Posterior vena cava (tissue), 2 donors: ENCODE measurements at places on chromosomes 3 and 15. TPM values are rescaled to one million over a fixed set of nuclear protein-coding genes. Genes with fewer than 3 reads are reported as not detected.

GRCh38 chr3:39502838-39503145, 35.3 kb downstream of the MOBP start:
- DNase-seq = no peak

- DNase-seq = no peak
These were observed 524.7 kb downstream of the GRM7 start for GRCh38 chr3:7385635-7386034.

DNA sequence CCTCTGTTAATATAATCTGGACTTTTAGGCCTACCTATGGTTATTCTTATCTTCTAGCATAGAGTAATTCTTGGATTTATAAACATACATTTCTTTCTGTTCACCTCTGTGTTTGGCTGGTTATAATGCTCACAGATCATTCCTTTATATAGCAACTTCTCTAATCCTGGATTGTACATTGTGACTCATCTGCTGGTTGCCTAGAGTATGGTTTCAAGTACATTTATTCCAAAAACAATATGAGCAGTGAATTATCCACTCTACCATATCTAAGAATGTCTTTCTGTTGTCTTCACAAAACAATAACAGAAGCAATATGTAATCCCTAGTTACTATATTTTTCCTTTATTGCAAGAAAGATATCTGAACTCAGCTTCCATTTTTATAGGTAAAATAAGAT, 35.3 kb downstream of the FSIP1 start:
- DNase-seq = no peak

Gene UROC1
- total RNA-seq = not detected

DNA sequence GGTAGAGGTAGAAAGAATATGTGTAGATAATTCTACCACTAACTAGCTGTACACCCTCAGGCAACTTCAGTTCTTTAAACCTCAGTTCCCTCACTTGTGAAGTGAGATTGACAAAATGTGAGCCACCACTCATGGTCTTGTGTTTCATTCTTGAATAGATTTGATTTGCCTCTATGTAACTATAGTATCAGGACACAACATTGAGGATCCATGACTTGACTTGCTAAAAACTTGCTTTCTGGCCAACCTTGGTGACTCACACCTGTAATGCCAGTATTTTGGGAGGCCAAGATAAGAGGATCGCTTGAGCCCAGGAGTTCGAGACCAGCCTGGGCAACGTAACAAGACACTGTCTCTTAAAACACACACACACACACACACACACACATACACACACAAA, 115.8 kb upstream of the FLNB start:
- no peak for DNase-seq

DNA sequence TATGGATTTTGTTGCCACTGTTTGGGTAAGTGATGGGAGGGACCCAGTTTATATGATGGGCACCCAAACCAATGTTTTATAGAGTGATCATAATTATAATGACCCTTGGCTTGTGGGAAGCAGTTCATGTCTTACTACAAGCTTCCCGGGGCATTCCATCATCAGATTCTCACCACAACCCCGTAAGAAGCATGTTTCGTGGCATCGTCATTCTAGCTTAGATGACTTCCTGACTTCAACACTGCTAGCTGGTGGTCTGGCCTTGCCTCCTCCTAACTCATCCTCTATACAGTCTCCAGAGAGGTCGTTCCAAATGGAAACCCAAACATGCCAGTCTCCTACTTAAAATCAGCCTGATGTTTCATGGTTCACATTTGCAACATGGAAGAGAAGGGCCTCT, 226.9 kb downstream of the ADAMTS9 start:
- DNase-seq = no peak

GRCh38 chr3:119261055-119261454, 20.4 kb upstream of the B4GALT4 start:
- no peak for DNase-seq

DNA sequence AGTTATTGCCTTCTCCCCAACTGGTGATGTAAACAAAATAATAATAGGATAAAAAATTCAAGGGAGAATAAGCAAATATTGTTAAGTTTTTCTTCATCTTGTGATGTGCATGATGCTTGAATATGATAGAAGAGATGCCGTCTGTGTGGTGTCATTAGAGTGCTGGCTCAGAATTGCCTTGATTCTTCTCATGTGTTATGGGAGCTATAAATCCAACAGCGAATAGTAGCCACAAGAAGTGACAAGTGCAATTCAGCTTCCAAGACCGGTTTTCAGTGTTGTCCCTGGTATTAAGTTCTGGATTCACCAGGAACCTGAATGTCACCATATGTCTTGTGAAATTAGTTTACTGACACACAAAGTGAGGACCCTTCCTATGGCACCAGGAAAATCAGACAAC, 547.0 kb downstream of the NSUN3 start:
- DNase-seq = no peak

GRCh38 chr3:126126811-126127431, 43.0 kb upstream of the SLC41A3 start:
- DNase-seq = peak; percentile 63

- DNase-seq = no peak
These were observed 515.2 kb downstream of the RSL24D1 start for GRCh38 chr15:54681584-54681983.

Gene PXYLP1
- total RNA-seq = 11.0 TPM

DNA sequence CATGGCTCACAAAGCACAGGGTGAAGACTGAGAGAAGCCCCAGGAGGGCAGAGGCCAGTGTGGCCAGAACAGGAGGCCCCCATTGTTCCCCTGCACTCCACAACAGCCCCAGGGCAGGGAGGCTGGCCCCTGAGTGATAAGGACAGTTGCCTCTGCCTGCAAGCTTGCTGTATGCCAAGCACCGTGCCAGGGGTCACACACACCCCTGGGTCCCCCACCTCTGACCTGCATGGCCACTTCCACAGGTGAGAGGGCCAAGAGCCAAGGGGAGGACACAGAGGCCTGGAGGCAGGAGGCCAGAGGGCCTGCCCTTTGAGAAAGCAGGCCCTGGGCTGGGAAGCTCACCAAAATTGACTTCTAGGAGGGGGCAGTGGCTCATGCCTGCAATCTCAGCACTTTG, 23.7 kb downstream of the ATRIP start:
- DNase-seq = peak; percentile 60

Gene ACTR8
- total RNA-seq = 22.0 TPM

DNA sequence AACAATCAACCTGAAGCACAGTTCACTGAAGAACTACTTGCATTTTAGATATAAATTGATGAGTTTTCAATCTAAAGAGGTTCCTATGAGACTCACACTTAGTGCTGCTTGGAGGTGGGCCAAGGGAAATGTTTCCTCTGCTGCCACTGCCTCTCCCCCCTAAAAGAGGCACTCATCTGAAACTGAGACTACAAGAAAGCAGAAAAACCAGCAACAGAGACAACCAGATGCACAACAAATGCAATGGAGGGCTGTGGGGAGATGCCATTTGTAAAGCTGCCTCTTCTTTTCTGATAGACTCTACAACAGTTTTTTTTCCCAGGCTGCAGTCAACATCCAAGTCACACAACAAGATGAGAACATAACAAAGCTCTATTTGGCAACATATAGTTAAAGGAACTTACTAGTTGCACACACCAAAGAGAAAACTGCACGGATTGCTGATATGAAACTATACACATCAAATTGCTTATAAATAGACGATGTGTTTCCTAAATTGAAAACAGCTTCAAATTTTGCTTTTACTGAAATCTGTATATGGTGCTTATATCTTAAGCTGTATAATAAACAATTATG, 11.0 kb downstream of the TSPAN3 start:
- no peak for DNase-seq

Gene PROK2
- total RNA-seq = 2.0 TPM

Gene CEMIP
- total RNA-seq = 0.14 TPM

GRCh38 chr3:173463250-173463649, 65.7 kb downstream of the NLGN1 start:
- no peak for DNase-seq

Gene GLT8D1
- 55.9 TPM for total RNA-seq

DNA sequence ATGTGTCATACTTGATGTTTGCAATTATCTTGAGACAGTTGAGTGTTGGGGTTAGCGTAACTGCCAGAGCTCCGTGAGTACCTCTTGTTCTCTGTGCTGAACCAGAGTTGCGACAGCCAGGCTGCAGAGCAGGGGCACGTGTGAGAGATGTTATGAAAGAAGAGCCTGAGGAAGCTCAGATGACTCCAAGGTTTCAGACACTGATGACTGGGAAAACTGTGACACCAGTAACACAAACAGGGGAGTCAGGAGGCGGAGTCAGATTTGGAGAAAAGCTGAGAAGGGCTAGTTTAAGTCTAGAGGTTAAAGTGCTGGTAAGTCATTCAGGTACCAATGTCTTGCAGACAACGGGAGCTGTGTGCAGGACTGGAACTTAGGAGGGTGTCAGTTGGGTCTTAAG, 45.0 kb downstream of the BLM start:
- peak; percentile 85 for DNase-seq

- no peak for DNase-seq
These were observed 805 bp upstream of the TRPM7 start for GRCh38 chr15:50687302-50687902.

DNA sequence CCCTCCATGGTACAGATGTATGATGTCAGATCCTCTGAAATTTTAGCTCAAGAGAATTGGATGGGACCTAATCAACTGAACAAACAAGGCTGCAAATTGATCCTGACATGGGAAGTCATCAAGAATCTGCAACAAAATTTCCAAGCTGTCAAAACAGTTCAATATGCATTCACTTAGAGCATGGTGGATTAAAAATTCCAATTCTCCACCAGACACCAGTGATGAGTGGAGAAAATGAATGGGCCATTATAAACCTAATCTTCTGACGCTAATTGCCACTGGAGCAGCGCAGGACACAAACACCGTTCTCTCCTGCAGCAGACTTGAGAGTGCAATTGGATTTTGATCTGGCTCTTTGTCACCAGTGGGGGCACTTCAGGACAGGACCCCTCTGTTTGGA, 94.2 kb downstream of the MINAR1 start:
- no peak for DNase-seq

Gene GOLGA6A
- total RNA-seq = 0.24 TPM

- no peak for DNase-seq
These were observed 1.8 kb upstream of the PLXND1 start for GRCh38 chr3:129608087-129608935.

DNA sequence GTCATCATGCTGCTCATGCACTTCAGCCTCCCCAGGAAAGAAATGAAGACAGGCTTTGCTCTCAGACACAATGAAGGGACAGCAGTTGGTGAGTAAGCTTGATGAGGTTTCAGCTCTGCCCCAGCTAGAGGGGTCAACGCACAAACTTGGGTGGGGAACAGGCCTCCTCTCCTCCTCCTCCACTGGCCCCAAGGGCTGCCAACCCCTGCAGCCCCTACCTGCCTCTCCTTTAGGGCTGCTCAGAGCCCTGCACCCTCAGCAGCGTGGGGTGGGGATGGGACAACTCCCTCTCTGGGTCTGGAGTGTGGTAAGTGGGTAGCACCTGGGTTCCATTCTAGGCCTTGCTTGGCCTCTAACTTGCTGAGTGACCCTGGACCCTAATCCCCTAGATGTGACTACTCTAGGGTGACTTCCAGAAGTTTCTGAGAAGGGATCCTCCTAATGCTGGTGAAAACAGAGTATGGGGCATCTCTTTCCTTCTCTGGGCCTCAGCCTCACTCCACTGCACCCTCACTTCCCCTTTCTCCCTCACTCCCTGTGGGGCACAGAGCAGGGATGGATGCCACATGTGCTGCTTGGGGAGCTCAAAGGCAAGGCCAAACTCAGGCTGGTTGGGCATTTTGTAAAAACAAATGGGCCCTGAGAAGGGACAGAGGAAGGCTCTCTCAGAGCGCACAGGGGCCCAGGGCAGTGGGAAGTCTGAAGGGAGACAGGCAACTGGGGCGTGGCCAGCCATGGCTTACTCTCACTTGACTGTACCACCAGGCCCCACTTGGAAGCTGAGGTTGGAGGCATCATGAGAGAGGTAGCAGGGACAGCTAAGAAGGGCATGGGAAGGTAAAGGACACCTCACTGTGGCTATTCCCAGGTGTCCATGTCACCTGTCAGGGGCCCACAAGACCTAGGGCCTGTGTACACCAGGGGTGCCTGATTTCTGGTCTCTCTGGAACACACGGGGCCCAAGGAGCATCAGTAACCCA, 64.0 kb downstream of the SYNM start:
- DNase-seq = no peak
